ENCODE measurements at places on chromosomes 6 and 20.

- no peak for DNase-seq
Measured at GRCh38 chr20:37235065-37235464, 26.5 kb downstream of the GHRH start.

GRCh38 chr6:39062014-39062740 lies 13.6 kb downstream of the GLP1R start:
- DNase-seq, result no peak

DNA sequence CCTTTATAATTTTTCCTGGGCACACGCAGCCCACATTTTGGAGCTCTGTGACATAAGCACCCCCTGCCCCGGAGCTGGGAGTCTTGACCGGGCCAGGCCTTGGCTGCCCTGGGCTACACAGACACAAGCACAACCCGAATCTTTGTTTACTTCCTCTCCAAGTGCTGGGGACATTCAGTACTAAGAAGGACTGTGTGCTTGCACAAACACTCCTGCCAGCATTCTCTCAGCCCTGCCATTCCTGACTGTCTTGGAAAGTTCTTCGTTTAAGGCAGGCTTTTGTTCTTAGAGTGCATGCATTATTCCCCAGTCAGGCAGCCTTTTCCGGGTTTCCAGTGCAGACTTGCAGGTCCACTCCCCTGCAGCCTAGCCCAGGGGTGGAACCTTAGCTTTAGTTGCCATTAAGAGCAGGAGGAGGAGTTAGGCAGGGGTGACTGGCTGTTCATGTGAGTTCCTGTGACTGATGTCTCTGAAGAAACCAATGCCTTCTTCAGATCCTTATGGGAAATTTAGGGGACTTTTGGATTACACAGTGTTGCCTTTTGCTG lies 28.6 kb downstream of the FOXO3 start:
- DNase-seq, result peak; percentile 93

- DNase-seq, result no peak
Measured at GRCh38 chr6:32447932-32448331, 8.2 kb downstream of the HLA-DRA start.

DNA sequence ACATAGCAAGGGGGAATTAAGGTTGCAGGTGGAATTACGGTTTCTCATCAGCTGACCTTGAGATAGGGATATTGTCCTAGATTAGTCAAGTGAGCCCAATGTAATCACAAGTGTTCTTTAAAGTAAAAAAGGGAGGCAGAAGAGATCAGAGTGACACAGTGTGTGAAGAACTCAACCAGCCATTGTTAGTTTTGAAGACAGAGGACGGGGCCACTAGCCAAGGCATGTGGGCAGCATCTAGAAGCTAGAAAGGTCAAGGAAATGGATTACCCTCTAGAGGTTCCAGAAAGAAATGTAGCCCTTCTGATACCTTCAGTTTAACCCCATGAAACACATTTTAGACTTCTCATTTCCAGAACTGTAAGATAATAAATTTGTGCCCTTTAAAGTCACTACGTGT lies 18.5 kb upstream of the TSPYL1 start:
- DNase-seq, result no peak

- no peak for DNase-seq
Measured at GRCh38 chr20:53975761-53976160, 94.6 kb downstream of the BCAS1 start.

- DNase-seq, result no peak
Measured at GRCh38 chr6:51855310-51856082, 231.9 kb downstream of the PKHD1 start.

DNA sequence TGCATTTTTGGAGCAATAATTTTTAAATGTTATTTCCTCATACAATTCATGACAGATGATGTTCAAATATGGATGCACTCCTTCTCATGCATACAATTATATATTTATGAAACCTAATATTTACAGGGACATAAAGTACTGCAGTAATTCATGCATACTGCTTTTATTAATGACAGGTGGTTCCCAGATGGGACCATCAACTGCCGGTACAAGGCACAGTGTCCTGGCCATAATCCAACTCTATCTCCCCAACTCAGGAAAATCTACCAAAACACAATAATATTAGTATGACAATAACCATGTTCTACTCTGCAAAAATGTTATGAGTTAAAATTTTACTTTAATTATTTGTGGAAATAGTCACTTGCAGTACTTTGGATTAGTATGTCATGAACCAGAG lies 77.8 kb downstream of the VIP start:
- no peak for DNase-seq

DNA sequence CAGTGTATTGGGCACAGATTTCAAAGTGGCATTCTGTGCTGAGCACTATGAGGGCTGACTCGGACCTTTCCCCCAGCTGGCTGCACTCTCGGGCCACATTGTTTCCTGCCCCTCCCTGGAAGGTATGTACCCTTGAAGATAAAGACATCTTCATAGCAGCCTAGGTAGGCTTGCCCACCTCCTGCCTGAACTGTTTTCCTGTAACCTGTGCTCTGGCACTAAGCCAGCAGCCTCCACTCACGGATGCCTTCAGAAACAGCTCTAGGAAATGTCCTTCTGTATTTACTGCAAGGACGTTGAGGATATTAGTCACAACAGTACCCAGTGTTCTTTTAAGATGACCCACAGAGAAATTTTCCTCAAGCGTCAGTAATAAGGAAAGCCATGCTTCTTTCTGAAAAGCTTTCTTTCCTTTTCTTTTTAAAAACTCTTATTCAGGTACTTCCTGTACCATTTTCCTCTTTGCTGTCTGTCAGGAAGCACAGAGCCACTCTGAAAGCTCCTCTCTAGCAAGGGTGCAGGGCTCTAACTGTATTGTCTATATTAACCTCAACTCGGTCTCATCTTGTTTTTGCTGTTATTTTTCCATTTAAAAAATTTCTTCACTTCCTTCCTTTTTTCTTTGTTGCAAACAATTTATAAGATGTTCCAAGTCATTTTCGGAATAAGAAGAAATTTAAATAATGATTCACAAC lies 43.5 kb downstream of the TTI1 start:
- no peak for DNase-seq

DNA sequence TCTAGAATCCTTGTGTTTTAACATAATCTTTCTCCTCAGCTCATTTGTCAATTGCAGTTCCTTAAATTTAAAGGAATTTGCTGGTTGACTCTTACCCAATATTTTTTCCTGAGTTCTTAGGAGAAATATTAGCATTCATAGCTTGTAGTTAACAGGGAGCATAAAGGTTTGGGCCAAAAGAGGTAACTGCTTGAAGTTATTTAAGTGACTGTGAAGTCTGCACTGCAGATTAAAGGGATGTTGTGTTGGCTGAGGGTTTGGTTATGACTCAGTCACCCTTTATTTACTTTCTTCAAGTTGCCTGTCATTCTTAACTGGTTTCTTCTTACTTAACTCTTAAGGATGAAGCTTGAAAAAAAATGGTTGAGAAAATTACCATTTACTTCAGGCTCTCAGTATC lies 220.3 kb upstream of the LAMP5 start:
- no peak for DNase-seq

- DNase-seq, result peak; percentile 25
Measured at GRCh38 chr20:48897305-48898010, 24.1 kb upstream of the ARFGEF2 start.

DNA sequence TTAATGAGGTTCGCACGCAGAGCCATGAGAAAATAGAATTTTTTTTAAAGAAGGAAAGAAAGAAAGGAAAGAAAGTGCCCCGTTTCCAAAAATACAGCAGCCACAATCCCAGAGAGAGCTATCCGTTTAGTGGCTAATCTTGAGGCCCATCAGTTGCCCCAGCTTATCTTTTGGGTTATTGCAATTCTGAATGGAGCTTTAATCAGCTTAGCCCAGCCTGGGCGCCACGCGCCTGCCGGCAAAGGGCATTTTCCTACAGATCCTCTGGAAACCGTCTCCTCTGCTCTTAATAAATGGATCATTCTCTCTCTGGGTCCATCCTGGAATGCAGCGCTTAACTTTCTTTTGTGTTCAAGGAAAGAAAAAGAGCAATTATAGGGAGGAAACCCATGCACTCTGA lies 413.3 kb downstream of the MAFB start:
- no peak for DNase-seq

DNA sequence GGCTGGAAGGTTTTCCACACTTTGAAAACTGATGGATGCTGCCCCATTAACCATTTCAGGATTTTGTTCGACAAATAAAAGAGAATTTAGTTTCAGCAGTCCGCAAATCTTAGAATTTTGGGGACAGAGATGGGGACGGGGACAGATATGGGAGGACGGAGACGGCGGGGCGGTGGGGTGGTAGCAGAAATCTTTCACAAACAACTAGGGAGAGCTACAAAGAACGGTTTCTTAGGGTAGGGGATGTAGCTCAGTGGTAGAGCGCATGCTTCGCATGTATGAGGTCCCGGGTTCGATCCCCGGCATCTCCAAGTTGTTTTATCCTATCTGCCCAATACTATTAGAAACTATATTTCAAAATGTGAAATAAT lies 15.1 kb downstream of the HMGN4 start:
- DNase-seq, result peak; percentile 74

DNA sequence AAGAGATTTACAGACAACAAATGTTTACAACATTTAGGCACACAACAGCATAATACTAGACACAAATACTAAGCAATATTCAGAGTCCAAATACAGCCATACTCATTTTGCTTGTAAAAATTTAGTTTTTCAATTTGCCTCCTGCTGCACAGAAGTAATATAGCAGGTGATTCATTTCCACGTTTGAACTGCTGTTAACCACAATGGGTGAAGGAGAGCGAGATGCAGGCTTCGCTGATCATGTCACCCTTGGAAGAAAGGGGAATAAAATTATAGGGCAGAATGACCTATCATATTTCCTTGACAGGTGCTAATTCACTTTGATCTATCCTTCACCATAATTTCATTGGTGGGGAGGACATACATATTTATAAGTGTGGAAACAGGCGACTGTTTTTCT lies 643.8 kb upstream of the AGPAT4 start:
- DNase-seq, result no peak

GRCh38 chr6:84453499-84453898 lies 226.1 kb upstream of the CEP162 start:
- no peak for DNase-seq
